Stimulated activated CD8-positive, alpha-beta memory T cell treated with anti-CD3 and anti-CD28 coated beads, Interleukin-15, amount 100 ng/mL, for 24 hours (primary cell): ENCODE measurements at places on chromosomes 11 and 22.

- DNase-seq = no peak
Observed at GRCh38 chr22:48819232-48819631, 1008.4 kb downstream of the BRD1 start.

DNA sequence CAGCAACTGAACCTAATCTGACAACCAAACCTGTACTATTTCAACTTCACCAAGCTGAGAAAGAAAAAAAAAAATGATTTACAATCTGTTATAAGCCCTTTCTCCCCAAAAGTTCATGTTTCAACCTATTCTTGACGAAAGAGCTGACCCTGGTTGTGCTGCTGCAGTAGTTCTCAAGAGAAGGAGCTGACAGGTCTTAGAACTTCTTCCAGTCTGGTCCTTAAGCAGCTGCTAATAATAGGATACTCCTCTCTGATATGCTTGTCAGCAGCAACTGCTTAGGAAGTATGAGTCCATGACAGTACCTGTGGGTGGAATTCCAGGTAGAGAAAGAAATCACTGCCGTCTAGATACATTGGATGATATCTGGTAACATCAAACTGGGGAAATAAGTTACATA is 735.1 kb upstream of the CCDC90B start:
- no peak for DNase-seq

DNA sequence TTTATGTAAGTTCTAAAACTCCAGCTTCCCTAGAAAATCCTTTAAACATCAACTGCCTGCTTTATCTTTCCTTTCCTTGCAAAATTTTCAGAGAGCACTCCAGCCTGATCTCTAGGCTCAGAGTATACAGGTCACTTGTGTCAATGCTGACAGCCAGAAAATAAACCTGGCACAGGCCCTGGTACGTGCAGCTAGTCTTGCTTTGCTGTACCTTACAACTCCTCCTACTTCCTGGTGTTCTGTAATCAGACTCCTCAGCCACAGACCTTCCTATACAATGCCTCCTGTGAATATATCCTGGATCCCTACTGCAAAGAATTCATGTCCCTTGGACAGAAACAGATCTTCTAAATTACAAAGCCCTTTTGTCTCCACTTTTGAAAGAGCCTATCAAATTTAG is 24.2 kb upstream of the TMEM123 start:
- no peak for DNase-seq

- no peak for DNase-seq
Observed at GRCh38 chr11:64537876-64538275, 53.1 kb upstream of the SLC22A12 start.

GRCh38 chr11:96332126-96332771 is 10.7 kb downstream of the MAML2 start:
- DNase-seq = no peak

GRCh38 chr11:58832056-58832645 is 12.4 kb downstream of the GLYATL2 start:
- no peak for DNase-seq

GRCh38 chr11:109747839-109748238 is 325.8 kb downstream of the C11orf87 start:
- no peak for DNase-seq

DNA sequence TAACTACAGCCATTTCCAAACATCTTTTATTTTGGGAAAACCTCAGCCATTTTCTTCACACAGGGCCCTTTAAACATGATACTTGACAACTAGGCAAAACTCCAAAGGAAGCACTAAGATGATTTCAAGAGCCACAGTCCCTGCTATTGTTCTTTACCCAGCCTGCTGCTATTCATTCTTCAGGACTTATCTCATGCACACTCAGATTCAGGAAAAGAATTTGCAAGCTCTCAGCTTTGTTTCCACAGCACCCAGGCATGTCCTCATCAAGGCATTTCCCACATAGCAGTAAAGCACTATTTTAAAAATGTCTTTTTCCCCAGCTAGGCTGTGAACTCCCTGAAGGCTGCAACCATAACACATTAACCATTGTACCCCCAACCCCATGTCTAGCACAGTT is 609.3 kb upstream of the CCDC90B start:
- no peak for DNase-seq

DNA sequence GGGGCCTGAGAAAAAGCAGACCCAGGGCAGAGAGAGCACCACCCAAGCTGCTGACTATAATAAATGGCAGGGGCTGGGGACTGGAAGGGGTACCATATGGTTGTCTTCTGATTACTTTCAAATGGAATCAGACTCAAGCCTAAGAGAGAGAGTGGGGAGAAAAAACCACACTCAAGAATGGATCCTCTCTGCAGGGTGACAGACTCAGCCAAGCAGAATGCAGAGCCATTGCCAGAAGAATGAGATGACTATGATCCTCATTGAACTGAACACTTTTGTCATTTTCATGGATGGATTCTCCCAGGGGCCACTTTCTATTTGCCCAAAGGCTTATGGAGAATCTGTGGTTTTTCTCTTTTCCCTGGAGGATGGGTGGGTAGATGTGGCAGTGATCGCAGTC is 8.7 kb downstream of the UBASH3B start:
- no peak for DNase-seq

DNA sequence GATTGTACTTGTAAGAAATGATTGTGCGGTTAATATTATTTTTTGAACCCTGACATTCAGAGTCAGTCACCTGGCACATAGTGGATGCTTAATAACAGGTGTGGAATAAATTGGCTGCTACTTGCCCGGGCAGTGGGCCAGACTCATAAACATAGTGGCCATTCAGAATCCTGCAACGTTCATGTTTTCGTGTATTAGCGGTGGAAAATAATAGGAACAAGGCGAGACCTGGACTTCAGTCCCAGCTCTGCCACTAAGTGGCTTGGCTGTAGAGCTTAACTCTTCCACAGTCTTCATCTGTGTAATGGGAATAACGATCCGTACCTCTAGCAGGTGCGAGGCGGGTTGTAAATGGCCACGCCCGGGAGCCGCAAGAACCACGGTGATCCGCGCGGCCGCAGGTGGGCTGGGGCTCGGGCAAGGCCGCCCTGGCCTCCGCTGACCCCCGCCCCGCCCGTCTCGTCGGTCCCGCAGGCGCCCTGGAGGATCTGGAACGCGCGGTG is 761 bp upstream of the TMEM25 start:
- no peak for DNase-seq

DNA sequence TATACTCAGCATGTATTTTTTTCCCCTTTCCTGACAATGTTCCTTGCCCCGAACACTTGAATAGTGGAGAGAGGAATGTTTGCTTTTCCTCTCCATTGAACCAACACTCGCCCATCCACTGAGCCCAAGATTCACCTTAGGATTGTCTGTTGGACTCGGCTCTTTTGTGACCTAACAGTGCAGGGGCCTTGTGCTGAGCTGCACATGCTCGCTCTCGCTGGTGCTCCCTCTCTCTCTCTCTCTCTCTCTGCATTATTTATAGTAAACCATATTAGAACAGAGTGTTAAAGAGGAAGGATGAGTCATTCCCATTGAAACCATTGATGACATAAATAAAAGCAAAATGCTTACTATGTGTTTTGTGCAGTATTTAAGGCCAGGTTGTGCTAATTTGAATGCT is 20.7 kb downstream of the ZBTB16 start:
- no peak for DNase-seq

GRCh38 chr11:3170756-3171650 is 5.9 kb upstream of the OSBPL5 start:
- DNase-seq = no peak

- DNase-seq = no peak
Observed at GRCh38 chr22:25281675-25282345, 62.4 kb downstream of the CRYBB2 start.
